Mesendoderm (in vitro differentiated cells): ENCODE measurements at places on chromosomes 2 and 18.

DNA sequence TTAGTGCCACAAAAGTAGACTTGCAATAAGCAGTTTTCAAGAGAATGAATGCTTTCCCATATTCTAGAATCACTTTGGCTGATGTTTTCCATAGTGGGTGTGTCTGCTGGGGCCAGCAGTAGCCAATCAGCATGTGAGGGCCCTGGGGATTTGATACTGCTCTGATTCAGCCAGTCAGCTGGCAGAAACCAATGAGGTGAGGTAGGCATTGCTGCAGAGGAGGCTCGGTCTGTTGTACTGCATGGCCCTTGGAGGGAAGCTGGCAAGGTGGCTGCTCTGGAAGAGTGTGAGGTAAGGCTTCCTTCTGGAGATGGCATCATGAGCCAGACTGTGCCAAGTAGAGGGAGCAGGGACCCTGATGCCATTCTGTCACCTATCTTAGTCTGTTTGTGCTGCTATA, 22.7 kb downstream of the TMEM87B start:
- no peak overlapping the region for H3K27ac ChIP-seq
- peak; percentile 30 for DNase-seq
- no peak overlapping the region for H3K4me3 ChIP-seq
- H3K27me3 ChIP-seq, result no peaks in the 10 kb centered on the region

DNA sequence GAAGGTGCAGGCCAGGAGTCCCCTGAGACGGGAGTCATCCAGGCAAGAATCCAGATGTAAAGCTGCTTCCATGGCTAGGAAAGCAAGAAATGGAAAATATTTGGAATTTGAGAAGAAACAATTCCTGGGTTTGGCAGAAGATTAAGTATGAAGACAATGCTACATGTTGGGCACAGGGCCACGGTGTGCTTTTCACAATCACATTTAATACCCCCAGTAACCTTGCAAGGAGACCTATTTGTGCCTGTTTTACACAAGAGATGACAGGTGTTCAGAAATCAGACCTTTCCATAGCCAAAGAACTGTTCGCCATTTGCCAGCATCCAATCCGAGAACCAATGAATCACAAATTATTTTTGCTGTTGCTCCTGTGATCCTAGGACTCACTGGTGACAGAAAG, 50.5 kb downstream of the KCTD1 start:
- H3K27me3 ChIP-seq, result no peaks in the 10 kb centered on the region
- no peak for DNase-seq
- no peak overlapping the region for H3K4me3 ChIP-seq
- H3K4me1 ChIP-seq, result no peaks in the 10 kb centered on the region

- no peak overlapping the region for H3K27ac ChIP-seq
- H3K4me1 ChIP-seq, result no peaks in the 10 kb centered on the region
- H3K36me3 ChIP-seq, result no peaks in the 10 kb centered on the region
Observed at GRCh38 chr2:104444392-104444791, 409.5 kb upstream of the POU3F3 start.

DNA sequence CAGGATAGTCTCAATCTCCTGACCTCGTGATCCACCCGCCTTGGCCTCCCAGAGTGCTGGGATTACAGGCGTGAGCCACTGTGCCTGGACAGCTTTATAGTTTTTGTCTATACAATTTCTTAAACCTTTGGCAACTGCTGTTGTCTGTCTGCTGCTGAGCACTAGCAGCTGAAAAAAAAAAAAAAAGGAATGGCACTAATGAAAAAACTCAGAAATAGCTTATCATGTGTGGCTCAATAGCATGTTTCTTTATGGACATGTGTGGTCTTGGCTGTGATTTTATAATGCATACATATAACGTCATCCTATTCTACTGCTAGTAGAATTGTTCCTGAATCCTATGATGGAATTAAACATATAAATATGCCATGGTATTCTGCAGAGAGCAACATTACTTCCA, 231.2 kb downstream of the TPGS2 start:
- H3K36me3 ChIP-seq, result no peaks in the 10 kb centered on the region
- H3K4me3 ChIP-seq, result no peak overlapping the region
- H3K4me1 ChIP-seq, result no peaks in the 10 kb centered on the region

DNA sequence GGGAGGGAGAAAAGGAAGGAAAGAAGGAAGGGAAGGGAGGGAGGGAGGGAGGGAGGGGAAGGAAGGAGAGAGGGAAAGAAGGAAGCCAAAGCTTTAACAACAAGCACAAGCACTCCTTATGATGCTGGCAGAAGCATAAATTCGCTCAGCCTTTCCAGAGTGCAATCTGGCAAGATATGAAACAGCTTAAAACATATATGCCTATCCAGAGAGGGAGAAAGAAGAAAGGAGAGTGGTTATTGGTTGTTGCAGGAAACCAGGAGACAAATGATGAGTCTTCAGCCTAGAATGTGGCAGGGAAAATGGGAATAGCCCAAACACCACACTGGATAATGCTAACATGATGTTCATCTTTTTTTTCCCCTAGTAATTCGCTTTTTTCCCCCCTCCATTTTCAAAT, 64.0 kb downstream of the STPG4 start:
- no peaks in the 10 kb centered on the region for H3K36me3 ChIP-seq
- H3K4me3 ChIP-seq, result no peak overlapping the region
- no peak for DNase-seq
- H3K27me3 ChIP-seq, result no peaks in the 10 kb centered on the region

- H3K4me1 ChIP-seq, result no peaks in the 10 kb centered on the region
- no peak overlapping the region for H3K4me3 ChIP-seq
- H3K27me3 ChIP-seq, result peaks cover 73% of the 10 kb centered on the region
- no peak for DNase-seq
- no peak overlapping the region for H3K27ac ChIP-seq
Observed at GRCh38 chr2:72925328-72925943, 8.1 kb downstream of the EMX1 start.

DNA sequence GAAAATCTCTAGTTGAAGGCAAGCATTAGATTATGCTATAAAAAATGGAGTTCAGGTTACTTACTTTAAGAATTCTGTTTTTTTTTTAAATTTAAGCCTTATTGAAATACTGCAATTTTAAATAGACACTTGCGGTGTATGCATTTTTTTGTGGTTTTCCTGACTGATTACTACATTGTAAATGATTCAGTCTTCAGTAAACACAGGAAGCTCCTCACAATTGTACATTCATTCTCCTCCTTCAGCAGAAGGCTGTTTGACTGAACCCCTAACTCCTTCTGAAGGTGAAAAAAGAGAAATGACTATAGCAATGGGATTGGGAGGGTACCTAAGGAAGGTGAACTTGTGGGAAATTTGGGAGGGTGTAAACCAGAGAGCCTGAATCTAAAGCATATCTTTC, 136.1 kb downstream of the GCA start:
- no peaks in the 10 kb centered on the region for H3K36me3 ChIP-seq
- H3K4me3 ChIP-seq, result no peak overlapping the region
- H3K4me1 ChIP-seq, result no peaks in the 10 kb centered on the region
- H3K27ac ChIP-seq, result no peak overlapping the region
